ENCODE measurements at places on chromosomes 3 and 15. TPM values are rescaled to one million over a fixed set of nuclear protein-coding genes. Genes with fewer than 3 reads are reported as not detected.

Gene HHATL
- polyA plus RNA-seq = not detected

Gene GPX1
- 440 TPM for polyA plus RNA-seq

Gene POLG
- polyA plus RNA-seq = 34.0 TPM

Gene LINS1
- 3.2 TPM for polyA plus RNA-seq

Gene TMC3
- polyA plus RNA-seq = 0.19 TPM

Gene PP2D1
- 0.40 TPM for polyA plus RNA-seq

Gene RLBP1
- polyA plus RNA-seq = not detected

Gene SPESP1
- polyA plus RNA-seq = not detected

Gene ACOX2
- polyA plus RNA-seq = 30.6 TPM

Gene NGRN
- polyA plus RNA-seq = 60.0 TPM

Gene NOX5
- polyA plus RNA-seq = not detected

Measured in hepatocyte (in vitro differentiated cells).